ENCODE measurements at places on chromosomes 12 and 14.

DNA sequence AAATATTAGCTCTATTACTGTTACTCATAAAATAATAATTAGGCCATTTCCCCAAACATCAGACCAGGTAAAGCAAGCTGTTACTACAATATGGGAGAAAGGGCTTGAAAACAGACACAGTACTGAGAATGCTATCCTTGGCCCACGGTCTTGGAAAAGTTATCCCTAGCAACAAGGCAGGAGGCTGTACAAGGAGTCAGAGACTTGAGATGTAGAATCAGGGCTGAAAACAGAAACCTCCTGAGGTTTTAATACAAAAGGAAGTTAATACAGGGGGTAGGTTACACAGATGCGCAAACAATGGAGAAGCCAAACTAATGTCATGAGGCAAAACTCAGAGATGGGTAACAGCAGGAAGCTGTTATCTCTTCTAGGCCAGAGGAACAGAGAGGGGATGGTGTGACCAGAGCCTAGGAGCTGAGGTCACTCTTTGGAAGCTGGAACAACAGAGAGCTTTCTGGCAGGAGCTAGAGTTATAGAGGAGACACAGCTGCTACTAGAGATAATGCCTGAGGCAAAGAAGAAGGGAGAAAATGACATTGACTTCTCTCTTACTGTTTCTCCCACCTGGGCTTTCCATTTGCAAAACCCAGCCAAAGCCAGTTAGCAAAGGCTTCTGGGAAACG is 248.8 kb downstream of the SUDS3 start:
- DNase-seq: peak; percentile 25

DNA sequence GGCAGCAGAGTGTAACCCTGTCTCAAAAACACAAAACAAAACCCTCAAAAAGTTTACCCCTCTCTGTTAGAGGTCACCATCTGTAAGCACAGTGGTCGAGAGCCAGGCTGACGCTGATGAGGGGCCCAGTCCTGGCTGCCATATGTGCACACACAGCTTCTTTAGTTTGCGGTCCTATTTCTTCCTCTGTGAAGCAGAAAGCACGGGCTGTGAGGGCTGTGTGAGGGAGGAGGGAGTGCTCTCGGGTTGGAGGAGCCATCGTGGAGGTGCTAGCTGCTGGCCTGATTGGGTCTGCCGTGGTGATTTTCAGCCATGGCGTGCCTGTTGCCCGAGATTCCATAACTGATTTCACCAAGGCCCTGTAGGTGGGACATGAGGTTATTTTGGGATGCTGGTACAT is 3.5 kb downstream of the ULK1 start:
- no peak for DNase-seq

- no peak for DNase-seq
Measured at GRCh38 chr12:2338381-2338780, 285.6 kb downstream of the CACNA1C start.

DNA sequence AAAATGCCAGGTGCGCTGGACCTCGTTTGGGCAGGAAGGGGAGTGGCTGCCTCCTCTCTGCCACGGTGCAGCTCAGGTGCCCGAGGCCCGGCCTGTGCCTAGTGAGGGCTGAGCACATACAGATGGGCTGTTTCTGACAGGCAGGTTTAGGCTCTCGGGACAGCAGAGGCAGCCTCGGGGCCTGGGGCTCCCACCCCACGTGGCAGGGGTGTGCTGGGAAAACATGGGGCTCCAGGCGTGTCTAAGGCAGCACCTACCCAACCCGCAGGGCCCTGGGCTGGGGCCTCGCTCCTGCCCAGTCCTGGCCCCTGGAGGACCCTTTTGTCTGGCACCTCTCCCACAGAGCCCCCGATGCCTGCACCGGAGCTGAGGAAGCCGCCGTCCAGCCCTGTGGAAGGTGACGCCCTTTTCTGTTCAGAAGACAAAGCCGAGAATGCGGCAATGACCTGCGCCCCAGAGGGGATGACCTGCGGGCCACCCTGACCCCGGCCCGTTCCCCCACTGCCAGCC is 76.4 kb upstream of the GALNT9 start:
- DNase-seq: no peak

DNA sequence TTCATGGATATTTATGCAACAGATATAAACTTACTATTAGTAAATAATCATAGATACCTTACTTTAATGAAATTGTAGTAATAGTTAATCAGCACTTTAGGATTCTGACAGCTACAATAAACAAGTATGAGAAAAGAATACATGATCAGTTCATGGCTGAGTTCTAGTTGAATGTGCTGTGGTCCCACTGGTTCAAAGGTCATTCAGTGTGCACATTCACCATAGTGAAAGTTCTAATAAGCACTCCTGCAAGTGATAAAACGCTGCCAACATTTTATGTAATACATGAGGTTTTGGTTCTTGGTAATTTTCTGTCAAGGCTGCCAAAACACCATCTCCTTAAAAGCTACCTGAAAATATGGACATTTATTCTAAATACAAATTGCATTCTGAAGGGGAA is 92.6 kb downstream of the NUMB start:
- DNase-seq: no peak

DNA sequence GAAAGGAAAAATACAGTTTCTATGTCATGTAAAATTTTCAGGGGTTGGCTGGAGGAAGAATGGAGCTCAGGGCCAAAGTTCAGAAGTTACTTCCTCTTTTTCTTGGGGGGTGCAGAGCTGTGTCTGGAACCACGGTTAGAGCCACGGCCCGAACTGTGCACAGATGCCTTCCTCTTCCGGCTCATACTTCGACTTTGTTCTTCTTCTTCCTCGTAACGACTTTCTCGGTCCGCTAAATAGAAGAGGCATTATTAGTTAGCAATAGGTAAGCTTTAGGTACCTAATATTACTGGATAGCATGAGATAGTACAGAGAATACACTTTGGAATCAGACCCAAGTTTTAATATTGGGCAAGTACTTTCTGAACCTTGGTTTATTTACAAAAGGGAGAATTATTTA is 31.2 kb downstream of the SUPT16H start:
- peak; percentile 64 for DNase-seq

GRCh38 chr12:93214523-93215289 is 163.0 kb upstream of the NUDT4 start:
- no peak for DNase-seq

- DNase-seq: no peak
Measured at GRCh38 chr14:31465111-31465510, 7.8 kb upstream of the DTD2 start.

DNA sequence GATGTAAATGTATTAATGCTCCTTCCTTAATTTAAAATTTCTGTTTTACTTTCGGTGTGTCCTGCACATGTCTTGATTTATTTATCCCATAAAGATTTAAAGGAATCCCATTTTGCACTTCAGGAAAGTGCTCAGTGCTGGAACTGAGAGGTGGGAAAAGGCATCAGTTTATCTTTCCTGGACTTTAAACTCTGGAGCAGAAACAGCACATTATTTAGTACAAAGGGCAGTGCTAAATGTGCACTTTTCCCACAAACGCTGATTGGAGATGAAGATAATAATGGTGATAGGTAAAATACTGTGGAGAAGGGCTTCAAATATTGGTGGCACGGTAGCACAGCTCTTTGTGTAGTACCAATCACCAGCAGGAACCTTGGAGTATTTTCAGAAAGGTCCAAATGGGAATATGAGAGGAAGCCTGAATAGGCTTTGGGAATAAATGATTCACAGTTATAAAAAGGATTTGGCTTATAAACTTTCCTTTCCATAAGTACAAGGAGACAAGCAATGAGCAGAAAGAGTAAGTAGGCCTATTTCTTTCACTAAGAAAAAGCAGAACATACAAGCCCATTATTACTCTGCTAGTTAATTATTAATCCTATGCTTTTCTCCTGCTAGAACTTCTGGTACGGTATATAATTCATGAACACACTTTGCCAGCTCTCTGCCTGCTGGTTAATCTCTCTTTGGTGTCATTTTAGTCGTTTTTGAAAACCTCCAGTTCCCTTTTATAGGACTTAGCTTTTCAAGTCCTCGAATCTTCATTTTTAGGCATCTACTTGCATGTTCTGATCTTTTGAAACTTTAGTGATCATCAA is 58.3 kb downstream of the SLC15A5 start:
- DNase-seq: no peak

- DNase-seq: no peak
Measured at GRCh38 chr14:81784084-81784483, 250.4 kb upstream of the SEL1L start.

- DNase-seq: no peak
Measured at GRCh38 chr12:19912991-19913390, 455.3 kb upstream of the PDE3A start.

DNA sequence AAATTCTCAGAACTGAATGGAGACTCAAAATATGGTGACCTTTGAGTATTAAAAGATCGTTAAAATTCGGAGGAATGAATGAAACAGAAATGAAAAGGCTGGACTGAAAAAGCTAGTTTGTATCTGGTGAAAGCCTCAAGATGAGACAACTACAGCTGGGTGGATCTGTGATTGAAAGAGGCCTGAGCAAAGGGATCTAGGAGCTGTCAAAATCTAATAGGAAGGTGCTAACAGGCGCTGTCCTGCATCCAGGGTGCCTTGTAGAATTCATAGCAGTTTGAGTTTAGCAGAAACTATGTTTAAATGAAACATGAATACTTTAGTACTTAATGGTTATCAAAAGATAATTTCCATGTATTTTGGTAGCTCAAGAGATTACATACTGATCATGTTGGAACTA is 2.3 kb downstream of the YY1 start:
- peak; percentile 15 for DNase-seq

- peak; percentile 94 for DNase-seq
Measured at GRCh38 chr14:81400202-81400678, at the start of gene STON2. Gene STON2, minus strand, starts transcription at chr14:81400324. Its CDS starts 1,942 bp downstream, at chr14:81398382.

GRCh38 chr12:108338915-108339657 is at the start of gene CMKLR1:
Gene CMKLR1, minus strand, starts transcription at chr12:108339311. Its CDS starts 45,720 bp downstream, at chr12:108293591.
- no peak for DNase-seq

GRCh38 chr14:80269353-80269925 is 58.1 kb upstream of the DIO2 start:
- no peak for DNase-seq

GRCh38 chr12:93245543-93245942 is 132.2 kb upstream of the NUDT4 start:
- no peak for DNase-seq

DNA sequence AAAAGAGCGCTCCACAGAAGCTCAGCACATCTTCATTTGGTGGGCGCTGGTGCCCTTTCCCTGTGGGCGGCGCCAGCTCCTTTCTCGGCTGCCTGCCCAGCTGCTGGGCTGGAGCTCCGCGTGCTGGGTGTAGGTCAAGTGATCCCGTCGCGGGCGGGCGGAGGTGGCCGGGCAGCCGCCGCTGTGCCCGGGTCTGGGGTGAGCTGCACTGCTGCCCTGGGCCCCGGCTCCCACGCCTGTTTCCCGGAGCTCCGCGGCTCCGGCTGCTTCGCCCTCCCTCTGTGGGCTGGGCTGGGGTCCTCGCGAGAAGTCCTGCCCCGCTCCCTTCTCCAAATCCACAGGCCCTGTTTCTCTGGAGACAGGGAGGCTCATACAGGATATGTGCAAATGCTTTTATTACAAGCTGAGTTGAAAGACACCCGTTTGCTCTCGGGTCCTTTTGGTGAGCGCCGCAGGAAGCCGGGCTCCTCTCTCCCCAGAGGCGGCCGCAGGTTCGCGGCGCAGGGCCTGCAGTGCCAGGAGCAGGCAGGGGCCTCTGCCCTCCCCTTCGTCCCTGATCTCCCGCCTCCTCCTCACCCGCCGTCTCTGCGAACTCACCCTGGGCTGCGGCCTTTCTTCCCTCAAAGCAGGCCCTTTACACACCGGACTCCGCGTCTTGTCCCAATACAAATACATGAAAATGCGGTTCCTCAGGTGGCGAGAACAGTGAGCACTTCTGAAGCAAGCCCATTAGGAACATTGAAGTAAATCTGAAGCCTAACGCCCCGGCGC is 67.8 kb upstream of the CAPRIN2 start:
- DNase-seq: peak; percentile 68

All from OCI-M1 (cell line).